ENCODE measurements at places on chromosomes 3 and 15. TPM values are rescaled to one million over a fixed set of nuclear protein-coding genes. Genes with fewer than 3 reads are reported as not detected.

DNA sequence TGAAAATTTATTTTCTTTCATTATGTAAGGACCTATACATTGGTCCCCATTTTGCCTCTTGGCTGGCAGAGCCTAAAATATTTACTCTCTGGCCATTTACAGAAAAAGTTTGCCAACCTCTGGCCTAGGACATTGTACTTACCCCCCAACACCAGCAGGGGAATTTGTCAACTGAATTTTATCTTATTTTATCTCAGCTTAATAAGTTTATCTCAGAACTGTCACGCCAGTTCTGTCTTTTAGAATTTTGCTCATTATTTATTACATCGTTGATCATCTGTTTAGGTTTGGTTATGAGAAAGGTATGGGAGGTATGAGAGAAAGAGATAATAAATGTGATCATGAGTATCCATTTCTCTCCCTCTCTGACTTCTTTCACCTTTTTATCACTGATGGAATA is 38.3 kb downstream of the CHD2 start:
- DNase-seq, result no peak

DNA sequence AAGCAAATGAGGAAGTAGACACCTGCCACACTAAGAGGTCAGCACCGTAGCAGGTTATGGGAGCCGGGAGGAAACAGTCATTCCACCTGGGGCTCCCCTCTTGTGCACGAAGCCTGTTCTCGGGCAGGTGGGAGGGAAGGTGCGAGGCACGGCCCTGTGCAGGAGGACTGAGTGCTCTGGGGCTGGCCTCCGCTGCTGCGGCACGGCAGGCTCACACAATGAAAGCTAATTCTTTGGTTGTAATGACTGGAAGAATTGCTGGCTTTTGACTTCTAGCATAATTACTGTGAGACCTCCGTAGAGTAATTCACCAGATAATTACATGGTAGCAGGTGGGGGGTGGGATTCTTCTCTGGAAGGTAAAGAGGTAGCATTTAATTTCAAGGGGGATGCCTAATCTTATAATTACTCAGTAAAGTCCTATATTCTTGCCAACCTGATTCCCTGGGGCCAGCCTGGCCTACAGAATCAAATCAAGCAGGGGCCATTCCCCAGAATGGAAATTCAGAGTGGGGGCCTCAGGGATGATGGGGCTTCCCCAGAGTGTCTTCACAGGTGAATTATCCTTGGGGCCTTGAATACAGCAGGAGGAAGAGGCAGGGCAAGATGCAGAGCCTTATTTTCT is 129.1 kb downstream of the TPRA1 start:
- no peak for DNase-seq

- DNase-seq, result peak; percentile 28
Measured at GRCh38 chr15:89002281-89002761, 85.9 kb upstream of the ABHD2 start.

DNA sequence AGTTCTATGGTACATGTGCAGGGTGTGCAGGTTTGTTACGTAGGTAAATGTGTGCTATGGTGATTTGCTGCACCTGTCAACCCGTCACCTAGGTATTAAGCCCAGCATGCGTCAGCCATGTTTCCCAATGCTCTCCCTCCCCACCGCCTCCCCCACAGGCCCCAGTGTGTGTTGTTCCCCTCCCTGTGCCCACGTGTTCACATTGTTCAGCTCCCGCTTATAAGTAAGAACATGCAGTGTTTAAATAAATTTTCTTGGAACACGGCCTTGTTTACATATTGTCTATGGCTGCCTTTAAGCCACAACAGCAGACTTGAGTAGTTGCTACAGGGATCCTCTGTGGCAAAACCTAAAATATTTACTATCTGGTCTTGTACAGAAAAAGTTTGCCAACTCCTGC is 41.3 kb upstream of the CORO2B start:
- no peak for DNase-seq

- DNase-seq, result no peak
Measured at GRCh38 chr15:40590667-40591050, 3.4 kb upstream of the KNL1 start.

DNA sequence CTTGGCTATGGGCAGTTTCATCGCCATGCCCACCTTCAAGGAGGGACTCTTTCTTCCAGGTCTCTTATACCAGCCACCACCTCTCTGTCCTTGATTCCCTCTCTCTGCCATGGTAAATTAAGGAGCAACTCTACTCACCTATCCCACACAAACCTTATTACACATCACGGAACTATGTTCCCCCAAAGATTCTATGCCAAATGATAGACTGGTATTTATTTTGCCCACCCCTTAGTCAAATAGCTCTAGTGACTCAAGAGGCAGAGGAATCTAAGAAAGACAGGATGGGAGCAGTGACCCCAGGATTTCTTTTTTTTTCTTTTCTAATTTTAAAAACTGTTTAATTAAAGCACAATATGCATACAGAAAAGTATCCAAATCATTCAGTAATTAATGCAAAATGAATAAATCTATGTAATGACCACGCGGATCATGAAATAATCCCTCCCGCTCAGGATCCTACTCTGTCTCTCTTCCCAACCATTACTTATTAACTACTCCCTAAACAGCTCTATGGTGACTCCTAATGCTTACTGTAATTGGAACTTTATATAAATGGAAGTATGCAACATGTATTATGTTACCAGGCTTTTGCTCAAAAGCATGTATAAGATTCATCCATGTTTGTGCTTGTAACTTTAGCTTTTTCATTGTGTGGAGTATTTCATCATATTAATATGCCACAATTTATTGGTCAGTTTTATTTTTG is 410.8 kb upstream of the RASGRP1 start:
- no peak for DNase-seq

- no peak for DNase-seq
Measured at GRCh38 chr15:48962662-48963523, 826 bp downstream of the SHC4 start.

DNA sequence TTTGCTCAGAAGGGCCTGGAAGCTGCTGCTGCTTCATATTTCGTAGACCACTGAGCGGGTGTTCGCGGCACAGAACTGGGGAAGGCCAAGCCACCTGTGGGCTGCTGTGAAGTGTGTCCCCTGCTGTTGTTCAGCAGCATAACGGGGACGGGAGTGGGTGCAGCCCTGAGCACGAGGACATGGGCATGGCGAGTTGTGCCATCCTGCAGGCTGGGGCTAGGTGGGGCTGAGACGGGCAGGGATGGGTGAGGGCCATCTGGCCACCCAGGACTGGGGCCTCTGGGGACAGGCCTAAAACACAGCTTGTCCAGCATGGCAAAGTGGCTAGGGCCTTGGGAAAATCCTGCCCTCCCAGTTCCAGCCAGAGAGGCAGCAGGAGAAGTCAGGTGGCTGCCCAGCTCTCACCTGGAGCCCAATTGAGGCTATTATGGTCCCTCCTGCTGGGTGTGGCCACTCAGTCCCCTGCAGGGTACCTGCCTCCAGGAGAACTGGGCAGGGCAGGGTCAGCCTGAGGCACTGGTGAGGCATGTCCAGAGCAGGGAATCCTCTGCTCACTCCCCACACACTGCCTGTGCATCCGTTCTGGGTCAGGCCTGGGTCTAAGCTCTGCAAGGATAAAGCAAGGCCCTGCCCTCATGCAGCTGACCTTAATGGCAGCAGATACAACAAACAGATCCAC is 29.5 kb downstream of the CFAP100 start:
- DNase-seq, result no peak

DNA sequence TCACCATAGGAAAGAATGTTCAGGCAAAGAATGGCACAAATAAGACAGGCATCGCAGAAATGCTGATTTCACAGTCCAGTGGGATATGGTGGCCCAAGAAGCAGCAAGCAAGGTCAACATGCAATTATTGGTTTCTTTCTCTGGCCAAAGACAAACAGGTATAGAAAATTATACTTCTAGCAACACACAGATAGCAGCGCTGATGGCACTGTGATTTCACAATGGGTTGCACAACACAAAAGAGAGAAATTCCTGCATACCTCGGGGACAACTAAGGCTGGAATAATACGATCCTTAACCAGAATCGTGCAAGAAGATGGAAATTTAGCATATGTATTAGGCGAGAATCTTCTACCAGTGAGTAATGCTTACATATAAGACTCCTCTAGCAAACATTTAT is 76.3 kb upstream of the NR2F2 start:
- no peak for DNase-seq

DNA sequence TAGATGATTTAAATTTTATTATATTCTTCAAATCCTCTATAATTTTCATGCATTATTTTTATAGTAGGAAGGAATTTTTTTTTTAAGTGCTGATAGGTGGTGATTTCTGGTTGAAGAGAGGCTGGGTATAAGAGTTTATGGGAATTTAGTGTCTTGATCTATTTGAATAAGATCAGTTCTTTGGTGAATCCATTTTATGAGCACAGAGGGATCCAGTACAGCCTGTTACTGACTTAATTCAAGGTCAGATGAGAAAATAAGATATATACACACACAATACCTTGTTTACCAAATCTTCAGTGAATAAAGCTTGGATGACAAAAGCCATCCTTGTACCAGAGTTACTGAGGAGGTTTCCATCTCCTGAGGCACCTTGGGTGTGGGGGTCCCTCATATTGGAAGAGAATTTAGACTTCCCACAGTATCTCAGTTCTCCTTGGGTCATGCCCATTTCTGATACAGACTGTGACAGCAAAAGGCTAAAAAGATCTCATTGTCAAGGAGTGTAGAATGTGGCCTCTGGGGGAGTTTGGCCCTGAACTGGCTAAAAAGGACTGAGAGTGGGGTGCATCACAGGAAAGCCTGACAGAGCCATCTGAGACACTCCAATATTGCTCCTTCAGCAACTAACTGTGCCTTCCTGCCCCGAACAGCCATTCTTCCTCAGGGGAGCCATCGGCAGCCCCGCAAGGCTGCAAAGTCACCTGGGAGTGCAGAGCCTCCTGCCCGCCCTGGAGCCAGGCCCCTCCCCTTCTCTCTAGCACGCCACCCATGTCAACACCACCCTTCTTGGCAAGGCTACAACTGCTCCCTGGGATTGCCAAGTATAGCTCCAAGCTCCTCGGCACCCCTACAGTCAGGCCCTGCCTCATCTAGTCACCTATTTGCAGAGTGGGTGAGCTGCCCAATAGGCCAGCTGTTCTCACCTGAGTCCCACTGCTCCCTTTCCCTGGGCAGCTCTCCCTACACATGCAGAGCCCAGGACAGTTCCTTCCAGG is 43.1 kb upstream of the HACD2 start:
- no peak for DNase-seq

GRCh38 chr3:33006571-33007286 is 55.3 kb downstream of the CCR4 start:
- no peak for DNase-seq

- DNase-seq, result no peak
Measured at GRCh38 chr3:191094057-191094845, 104.8 kb upstream of the OSTN start.

DNA sequence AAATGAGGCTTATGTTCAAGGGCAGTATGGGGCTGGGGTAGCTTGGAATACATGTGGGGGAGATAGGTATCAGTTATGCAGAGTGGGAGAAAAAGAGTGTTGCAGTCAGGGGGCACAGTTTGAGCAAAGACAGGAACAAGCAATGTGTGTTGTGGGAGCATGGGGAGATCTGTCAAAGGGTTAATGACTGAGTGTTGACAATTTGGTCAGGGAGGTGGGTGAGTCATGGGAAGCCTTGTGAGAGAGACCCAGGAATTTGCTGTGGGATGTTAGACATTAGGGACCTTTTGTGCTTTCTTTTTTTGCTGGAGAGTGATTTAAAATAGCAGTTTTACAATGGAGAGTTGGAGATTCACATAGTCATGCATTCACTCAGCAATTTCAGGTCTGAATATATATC is 221.6 kb upstream of the NR2E3 start:
- no peak for DNase-seq

GRCh38 chr3:191762323-191762960 is 301.5 kb downstream of the PYDC2 start:
- DNase-seq, result no peak

GRCh38 chr3:196557236-196557635 is 11.1 kb downstream of the WDR53 start:
- no peak for DNase-seq

Gene SIDT1
- total RNA-seq, result 2.2 TPM

Gene MCF2L2
- 0.57 TPM for total RNA-seq

Gene APOD
- total RNA-seq, result 98.7 TPM

Data from ovary (tissue), 10 donors.